ENCODE measurements at places on chromosomes 5 and 9.

DNA sequence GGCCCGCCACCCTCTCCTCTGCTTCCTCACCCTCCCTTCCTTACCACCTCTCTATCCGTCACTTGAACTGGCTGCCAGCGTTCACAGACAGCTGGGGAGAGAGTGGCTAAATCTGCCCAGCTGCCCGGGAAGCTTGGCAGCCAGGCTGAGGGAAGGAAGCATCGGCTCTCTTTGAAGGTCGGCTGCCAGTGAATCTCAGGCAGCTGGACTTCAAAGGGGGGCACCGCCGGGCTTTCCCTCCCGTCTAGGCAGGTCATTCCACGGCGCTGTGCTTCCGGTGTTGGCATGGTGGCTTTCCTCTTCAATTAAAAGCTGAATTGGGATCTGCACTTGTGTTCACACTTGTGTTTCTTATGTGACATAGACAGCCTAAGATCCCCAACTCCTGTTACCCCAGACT, 174.0 kb downstream of the GDNF start:
- DNase-seq = no peak

GRCh38 chr9:134443174-134444037, 117.2 kb downstream of the RXRA start:
- DNase-seq = peak; percentile 91

GRCh38 chr9:76423216-76424177, 29.3 kb upstream of the RFK start:
- DNase-seq = no peak

DNA sequence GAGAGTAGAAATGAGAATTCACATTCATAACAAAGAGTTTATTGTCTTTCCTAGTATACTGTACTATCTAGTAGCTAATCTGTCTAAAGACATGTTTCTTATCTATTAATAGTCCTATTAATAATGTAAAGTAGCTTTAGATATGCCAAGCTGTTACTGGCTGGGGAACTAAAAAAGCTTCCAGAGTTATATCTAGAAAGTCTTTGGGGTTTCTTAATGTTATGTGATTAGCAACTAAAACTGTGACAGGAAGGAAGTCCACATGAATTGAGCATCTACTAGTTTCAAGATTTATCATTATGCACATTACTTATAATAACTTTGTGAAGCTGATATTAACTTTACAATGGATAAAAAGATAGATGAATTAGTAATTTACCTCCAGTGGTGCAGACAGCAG, 122.7 kb upstream of the CDKN2B start:
- no peak for DNase-seq

DNA sequence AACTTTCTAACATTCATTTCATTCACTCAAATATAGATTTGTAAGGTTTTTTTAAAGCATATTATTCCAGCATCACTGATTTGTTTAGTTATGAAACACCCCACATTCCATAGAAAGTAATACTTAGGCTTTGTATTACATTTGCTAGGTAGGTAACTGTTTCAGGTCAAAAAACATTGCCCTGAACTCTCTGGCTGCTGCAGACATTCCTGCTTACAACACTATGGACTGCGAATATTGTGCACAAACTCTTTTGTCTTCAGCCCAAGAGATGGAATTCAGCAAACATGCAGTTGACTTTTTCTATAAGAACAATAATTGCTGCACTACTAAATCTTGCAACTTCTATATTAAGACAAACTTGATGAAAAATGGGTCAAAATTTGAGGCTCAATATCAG, 301.0 kb downstream of the ARL15 start:
- no peak for DNase-seq

GRCh38 chr9:120710110-120710981, 3.9 kb downstream of the MEGF9 start:
- no peak for DNase-seq

GRCh38 chr5:168401880-168402279, 84.4 kb upstream of the RARS1 start:
- no peak for DNase-seq

GRCh38 chr9:82206946-82207345, 218.4 kb downstream of the SPATA31D1 start:
- no peak for DNase-seq

DNA sequence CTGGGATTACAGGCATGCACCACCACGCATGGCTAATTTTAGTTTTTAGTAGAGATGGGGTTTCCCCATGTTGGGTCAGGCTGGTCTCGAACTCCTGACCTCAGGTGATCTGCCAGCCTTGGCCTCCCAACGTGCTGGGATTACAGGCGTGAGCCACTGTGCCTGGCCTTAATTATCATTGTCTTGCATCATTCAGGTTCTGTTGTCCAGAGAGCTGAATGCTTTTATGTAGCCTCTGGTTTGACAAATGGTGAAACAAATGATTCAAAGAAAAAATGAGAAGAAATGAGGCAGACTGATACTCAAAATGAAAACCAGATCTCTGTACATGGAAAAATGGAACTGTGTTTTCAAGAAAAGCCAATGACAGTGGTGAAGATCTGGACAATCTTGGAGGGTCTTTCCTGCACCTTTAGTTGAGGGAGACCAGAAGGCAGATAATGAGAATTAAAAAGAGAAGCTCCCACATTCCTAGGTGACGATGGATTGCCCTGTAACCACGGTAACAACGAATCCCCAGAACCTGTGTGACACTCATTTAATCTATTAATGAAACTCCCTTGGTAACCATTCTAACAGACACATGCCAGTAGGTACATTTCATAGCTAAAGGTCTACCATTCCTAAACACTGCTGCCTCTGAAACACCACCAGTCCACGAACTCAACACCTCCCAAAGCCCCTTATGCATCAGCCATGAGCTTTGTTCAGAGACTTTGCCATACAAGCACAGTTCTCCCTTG, 1.6 kb downstream of the TEX48 start:
- no peak for DNase-seq

Data from sciatic nerve (tissue), 2 donors.